ENCODE measurements at places on chromosomes 7 and 10.

GRCh38 chr10:96687317-96688012 is 32.8 kb downstream of the PIK3AP1 start:
- no peak for DNase-seq

DNA sequence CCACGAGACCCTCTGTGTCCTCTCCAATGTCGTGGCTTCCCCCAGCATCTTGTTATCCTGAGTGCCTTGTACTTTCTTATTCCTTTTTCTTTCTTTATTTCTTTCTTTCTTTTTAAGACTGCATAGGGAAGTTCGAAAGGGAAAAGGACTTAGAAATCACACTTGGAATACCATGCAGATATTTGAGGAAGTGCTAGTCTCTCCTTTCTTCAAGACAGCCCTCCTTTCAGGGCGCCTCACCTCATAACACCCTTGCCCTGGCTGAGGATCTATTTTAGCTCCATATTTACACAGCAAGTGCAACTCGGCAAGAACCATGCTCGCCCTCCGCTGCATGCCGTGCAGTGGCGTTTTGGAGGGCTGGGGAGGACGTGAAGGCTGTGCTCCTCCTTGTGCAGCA is 232.3 kb upstream of the GLI3 start:
- peak; percentile 5 for DNase-seq

GRCh38 chr7:111541067-111541466 is 21.2 kb downstream of the IMMP2L start:
- DNase-seq, result no peak

- DNase-seq, result no peak
These were observed 114.4 kb downstream of the MICU1 start for GRCh38 chr10:72511459-72511858.

DNA sequence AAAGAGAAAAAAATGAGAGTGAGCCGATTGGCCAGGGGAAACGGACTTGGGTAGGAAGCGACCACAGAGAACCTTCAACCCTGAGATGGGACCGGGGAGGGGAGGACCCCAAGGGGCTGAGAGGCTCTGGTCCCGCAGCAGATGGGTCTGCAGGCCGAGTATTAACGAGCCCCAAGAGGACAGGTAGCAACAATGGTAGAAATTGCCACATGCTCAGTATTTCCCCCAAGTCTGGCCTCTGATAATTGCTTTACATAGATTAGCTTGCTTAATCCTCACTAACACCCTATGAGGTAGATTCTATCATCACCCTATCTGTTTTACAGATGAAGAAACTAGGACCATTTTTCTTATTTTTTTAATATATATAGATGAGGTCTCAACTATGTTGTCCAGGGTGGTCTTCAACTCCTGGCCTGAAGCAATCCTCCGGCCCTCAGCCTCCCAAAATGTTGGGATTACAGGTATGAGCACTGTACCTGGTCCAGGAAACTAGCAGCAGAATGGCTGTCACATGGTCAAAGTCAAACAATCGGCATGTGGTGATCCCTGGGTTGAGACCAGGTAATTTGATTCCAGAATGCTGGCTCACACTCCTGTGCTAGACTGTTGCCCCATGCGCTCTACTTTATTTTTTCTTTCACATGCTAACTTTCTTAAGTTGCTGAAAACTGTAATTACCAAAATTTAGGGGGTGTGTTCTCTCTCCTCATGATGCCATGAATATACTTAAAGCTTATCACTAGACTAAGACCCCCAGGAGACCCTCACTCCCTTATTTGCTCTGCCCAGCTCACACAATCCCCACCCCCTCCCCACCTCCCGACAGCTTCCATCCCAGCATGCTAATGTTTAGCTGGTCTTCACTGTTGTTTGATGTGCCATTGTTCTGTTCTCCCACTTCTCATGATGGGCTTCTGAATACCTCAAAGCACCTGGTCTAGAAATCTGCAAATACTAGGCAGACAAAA is 67.9 kb upstream of the AFAP1L2 start:
- peak; percentile 91 for DNase-seq

GRCh38 chr7:112946350-112946749 is 140.3 kb downstream of the GPR85 start:
- DNase-seq, result no peak

- no peak for DNase-seq
These were observed 91.1 kb upstream of the PDGFA start for GRCh38 chr7:610531-611280.

- peak; percentile 91 for DNase-seq
These were observed 30.4 kb downstream of the FOXK1 start for GRCh38 chr7:4712281-4713182.

- no peak for DNase-seq
These were observed 105.2 kb upstream of the CTBP2 start for GRCh38 chr10:125265579-125265955.

- DNase-seq, result no peak
These were observed 511.0 kb downstream of the XPNPEP1 start for GRCh38 chr10:109412353-109412752.

DNA sequence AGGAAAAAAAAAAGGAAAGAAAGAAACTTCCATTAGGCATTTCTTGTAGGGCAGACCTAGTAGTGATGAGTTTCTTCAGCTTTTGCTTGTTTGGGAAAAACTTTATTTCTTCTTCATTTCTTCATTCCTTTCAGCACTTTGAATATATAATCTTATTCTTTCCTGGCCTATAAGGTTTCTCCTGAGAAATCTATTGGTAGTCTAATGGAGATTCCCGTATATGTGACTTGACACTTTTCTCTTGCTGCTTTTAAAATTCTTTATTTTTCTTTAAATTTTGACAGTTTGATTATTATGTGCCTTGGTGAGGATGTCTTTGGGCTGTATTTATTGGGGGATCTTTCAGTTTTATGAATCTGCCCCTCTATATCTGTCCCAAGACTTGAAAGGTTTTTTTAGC is 3.9 kb upstream of the BTAF1 start:
- DNase-seq, result no peak

GRCh38 chr10:77251297-77252013 is 386.2 kb downstream of the KCNMA1 start:
- peak; percentile 38 for DNase-seq

DNA sequence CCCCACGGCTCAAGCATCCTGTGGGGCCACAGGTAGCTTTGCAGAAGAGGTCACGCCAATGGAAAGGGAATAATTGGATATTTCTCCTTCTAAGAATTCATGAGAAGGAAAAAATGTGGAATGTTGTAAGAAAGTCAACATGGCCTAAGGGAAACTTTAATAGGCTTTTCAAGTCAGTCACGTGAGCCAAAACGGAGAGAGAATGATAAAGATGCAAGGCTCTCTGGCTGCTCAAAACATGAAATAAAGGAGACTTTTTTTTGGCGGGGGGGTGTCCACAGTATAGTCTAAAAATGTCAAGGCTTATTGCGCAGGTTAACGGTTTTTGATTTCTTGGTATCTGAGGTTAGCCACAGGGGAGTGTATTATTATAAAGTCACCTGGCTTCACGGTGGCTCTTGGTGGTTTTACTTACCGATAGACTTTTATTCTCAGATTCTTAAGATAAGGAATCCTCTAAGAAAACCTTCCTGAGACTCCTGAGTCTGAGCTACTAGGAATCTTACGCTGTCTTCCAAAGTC is 148.1 kb downstream of the ARHGAP21 start:
- no peak for DNase-seq
